ENCODE measurements at places on chromosomes 3 and 15.

DNA sequence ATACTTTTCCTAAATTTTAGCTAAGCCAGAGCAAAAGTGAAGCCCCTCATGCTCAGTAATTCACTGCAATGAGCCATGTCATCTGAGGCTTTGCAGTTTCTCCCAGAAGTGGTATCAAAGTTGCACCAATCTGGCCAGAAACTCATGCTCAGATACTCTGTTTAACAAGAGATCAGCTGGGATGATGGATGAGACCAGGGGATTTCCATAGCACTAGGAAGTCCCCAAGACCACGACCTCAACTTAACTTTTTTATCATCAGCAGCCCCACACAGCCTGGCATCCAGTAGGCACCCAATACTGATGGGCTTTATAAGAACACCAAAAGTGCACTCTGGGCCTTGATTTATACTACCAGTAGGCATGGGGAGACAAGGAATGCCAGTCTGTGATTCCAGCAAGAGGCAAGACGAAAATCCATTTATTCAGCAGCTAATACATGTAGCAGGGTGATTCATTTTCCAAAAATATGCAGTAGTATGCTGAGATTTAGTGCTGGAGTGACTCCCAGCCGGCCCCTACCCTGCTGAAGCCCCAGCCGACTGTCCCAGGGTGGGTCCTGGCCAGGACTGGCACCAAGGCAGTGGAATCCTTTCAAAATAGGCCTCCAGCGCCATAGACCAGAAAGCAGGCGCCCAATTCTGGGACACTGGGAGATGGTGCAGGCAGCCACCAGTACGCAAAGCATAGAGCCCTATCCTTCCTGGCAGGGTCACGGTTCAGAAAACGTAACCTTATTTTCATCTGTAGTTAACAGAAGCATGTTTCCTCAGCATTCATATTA lies 612 bp upstream of the LDHAL6B start:
- DNase-seq: no peak

GRCh38 chr3:46934498-46935167 lies 41.9 kb downstream of the CCDC12 start:
- no peak for DNase-seq

DNA sequence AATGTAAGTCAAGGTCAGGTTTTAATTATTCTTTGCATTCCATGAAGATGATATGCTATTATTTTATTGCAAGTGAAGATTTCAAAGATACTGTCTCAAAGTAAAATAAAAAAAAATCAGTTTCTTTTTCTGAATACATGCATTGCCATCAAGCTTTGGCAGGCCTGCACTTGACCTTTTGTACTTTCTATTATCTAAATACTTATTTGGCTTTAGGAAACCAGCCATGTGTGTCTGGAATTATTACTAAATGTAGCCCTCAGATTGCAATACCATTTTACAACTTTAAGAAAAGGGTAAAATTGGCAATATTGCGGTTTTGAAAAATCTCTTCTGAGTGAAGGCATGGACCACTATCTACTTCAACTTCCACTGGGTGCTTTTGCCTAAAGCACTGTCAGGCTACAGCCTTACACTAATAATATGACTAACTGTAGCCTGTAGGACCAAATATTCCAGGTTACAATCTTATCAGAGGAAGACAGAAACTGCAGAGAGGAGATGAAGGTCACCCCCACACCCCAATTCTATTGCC lies 349.4 kb upstream of the DCBLD2 start:
- DNase-seq: no peak

- no peak for DNase-seq
These were observed 319.4 kb upstream of the RASGRP1 start for GRCh38 chr15:38883987-38884386.

DNA sequence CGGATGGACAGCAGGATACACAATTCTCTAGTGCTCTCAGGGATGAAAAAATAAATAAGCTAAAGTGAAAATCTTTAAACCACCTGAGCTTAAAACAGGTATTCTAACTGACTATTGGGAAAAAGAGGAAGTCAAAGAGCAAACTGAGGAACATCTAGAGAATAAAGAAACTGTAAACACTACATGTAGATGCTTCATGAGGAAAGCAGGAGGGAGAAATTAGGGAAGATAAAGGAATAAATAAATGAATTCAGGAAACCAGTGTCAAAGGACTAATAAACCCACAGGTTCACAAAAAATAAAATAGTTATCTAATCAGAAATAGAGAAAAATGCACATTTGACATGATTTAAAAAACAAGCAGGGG lies 525 bp upstream of the MCCC1 start:
- DNase-seq: no peak

GRCh38 chr15:40314723-40315276 lies 7.1 kb upstream of the PLCB2 start:
- no peak for DNase-seq

- DNase-seq: no peak
These were observed 59.1 kb downstream of the FMN1 start for GRCh38 chr15:33135355-33135781.

- DNase-seq: peak; percentile 62
These were observed 25.5 kb upstream of the SNRPA1 start for GRCh38 chr15:101320501-101321052.

- DNase-seq: no peak
These were observed 391.9 kb downstream of the OCA2 start for GRCh38 chr15:27707257-27707656.

- DNase-seq: no peak
These were observed 704.7 kb upstream of the ARPP21 start for GRCh38 chr3:34934660-34935059.

- DNase-seq: no peak
These were observed 22.2 kb downstream of the FXR1 start for GRCh38 chr3:180934638-180935037.

GRCh38 chr3:140053794-140054193 lies 118.8 kb downstream of the CLSTN2 start:
- no peak for DNase-seq

GRCh38 chr15:62209821-62210220 lies 44.7 kb upstream of the C2CD4B start:
- no peak for DNase-seq

DNA sequence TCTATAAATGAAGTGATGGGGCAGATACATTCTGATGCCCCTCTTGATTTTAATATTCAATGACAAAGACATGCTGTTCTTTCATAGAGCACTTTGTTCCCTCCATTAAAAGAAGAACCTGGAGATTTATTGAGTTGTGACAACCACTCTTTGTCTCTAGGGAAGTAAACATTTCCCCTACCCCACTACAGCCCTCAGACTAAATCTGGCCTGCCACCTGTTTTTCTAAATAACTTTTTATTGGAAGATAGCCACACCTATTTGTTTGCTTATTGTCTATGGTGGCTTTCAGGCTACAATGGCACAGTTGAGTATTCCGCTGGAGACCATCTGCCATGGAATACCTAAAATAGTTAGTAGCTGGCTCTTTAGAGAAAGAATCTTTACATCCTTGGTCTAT lies 41.2 kb upstream of the ZNF385D start:
- no peak for DNase-seq

DNA sequence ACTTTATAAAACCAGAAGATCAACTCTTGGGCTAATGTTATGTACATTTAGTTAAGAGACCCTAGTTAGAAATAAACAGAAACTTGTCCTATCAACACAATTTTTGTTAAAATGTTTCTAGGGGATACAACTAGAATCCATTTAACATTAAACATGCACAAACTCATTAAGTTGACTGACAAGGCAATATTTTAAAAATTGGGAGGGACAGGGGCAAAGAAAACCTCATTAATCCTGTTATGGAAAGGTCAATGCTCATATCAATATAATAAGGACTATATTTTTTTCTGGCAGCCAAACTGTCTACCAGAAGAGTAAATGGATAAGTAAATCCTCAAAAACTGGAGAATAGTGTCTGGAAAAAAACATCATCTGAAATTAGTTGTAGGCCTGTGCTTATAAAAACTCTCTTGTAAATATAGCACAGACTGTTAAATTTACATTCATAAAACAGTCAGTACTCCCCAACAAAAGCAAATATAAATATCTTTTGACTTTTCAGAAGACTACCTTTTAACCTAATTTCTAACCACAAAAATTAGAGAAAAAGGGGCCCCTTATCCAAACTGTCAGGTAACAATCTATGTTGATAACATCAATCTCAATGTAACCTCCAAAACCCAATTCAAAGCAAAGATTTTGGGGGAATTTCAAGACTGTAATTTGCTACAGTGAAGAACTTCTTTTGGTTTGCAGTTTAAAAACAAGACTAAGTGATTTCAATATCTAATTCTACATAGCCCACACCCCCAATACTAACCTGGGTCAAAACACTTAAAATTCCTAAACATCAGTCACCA lies 4.2 kb downstream of the TRA2B start:
- no peak for DNase-seq

DNA sequence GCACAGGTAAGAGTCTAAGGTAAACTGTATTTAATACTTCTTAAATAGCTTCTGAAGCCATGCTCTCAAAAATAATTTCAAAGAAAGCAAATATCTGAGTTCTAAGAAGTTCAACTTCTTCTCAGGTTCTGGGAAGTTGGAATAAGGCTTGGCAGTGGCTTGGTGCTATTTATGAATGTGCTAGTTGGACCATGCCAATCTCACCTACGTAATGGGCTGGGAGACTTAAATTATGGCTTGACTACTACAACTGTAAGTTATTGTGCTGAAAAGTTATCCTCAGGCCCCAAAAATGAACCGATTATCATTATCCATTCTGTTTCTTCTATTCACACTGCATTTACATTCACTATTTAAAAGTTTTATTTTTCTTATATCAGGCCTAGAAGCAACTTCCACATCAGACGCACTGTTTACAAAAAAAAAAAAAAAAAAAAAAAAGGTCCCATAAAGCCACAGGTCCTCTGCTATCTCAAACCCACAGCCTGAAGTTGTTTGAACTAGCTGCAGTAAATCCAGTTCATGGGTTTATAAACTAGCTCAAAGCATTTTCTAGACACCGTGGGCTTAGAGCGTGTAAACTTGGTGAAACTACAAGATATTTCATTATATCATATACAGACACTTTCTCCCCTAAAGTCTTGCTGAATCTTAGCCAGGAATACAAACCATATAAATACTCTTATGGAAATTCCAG lies 3.4 kb downstream of the LRIG1 start:
- no peak for DNase-seq

- DNase-seq: no peak
These were observed 7.2 kb downstream of the CD276 start for GRCh38 chr15:73691396-73691795.

- DNase-seq: no peak
These were observed 792.6 kb downstream of the NAALADL2 start for GRCh38 chr3:175651716-175652115.

DNA sequence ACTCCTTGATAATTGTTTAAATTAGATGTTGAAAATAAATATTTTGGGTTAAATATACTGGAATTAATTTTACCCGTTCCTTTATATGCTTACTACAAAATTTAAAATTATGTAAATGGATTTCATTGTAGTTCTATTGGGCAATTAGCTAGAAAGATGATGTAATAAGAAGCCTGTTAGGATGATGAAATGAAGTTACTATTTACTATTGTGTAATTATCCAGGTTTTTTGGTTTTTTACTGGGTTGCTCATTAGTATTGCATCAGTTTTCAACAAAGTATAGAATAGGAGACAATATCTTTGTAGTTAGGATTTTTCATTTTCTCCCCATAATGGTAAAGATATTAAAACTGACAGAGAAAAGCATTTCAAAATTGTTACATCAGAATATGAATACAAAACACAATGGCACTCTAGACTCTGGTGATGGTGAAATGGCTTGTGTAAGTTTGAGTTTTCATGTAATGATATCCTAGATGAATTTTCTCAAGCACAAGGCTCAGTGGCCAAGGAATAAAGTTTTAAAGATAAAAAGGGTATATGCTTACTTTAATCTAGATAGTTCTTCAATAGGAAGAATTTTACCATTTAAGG lies 222.0 kb downstream of the P3H2 start:
- DNase-seq: no peak

DNA sequence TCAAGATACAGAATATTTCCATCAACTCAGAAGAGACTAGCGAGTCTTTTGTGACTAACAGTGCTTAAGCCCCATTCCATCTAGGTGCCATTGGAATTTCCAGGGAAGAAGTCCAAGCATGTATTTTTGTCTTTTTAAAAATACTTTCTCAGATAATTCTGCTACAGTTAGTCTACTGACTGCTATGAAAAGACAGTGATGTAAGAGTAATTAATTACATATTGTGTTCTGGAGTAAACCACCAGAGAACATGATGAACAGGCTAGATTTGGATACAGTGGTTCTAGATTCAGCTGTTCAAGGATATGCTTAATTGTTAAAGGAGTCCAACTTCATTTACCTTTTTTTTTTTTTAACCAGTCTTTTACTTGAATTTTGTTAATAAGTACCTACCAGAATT lies 34.8 kb upstream of the PAK6 start:
- no peak for DNase-seq

DNA sequence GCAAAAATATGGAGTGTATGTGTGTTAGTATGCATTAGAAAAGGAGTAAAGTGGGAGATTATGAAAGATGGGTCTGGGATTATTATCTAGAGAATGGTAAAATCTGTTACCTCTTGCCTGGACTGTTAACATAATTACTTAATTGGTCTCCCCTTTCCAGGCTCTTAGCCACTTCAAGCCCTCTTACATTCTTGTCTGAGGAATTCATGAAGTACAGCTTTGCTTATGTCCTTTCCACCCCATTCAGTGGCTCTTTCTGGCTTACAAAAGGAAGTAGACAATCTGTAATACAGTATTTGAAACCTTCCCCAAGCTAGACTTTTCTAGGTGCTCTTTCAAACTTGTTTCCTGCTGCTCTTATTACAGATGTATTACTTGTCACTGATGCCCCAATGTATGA lies 129.8 kb downstream of the MBNL1 start:
- no peak for DNase-seq

DNA sequence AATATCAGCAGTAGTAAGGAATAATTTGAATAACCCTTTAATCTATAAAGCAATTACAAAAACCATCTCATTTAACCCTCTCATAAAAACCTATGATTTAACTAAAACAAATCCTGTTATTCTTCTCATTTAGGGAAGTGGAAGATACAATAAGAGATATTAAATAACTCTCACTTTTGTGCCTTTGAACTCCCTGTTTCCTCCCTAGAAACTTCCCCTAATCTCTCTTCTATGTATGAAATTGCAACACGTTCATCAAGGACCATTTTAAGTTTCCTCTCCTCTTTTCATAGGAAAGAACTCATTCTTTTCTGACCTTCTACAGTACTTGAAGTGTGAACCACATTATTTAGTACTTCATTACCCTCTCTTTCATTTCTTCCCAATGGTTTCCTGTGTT lies 18.8 kb upstream of the FAM81A start:
- DNase-seq: no peak

DNA sequence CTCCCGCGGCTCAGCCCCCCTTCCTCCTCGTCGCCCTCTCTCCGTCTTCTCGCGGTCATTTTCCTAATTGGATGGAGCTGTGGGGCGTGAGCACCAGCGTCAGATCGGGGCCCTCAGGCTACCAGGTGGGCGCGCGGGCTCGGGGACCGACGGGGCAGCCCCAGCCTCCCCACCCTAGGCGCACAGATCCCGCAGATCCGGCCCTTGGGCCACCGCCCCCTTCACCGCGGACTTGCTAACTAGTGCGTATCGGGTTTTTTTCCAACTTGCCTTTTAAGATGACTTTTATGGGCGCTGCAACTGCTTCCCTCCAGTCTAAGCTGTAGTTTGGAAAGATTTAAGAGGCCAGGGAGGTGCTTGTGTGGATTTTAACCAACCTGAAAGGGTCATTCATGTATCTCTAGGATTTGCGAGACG lies 1.3 kb downstream of the ZNF710 start:
- DNase-seq: peak; percentile 44

Data from stimulated activated CD4-positive, alpha-beta T cell treated with anti-CD3 and anti-CD28 coated beads, Interleukin-2, amount 100 ng/mL, for 24 hours (primary cell).